Activated CD4-positive, alpha-beta T cell treated with anti-CD3 and anti-CD28 coated beads, Interleukin-2, amount 50 U/mL, for 24 hours (primary cell): ENCODE measurements at places on chromosomes 1 and 21.

GRCh38 chr1:30345491-30346130 is 377.8 kb downstream of the MATN1 start:
- DNase-seq, result no peak

DNA sequence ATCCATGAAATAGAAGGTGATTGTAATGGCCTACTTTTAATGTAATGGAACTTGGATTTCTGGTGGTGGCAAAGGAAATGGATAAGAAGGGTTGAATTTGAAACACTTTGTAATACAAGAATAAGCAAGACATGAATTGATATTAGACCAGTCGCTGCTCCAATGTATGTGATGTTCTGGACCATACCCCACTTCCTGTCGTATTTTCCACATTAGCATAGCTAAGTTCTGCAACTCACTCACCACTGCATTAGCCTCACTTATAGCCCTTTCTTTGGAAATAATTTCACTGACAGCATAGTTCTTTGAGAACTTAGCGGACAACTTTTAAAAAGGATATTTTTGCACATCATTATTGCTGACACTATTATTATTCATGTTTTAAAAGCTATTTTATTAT is 32.3 kb upstream of the CNIH3 start:
- DNase-seq, result no peak

GRCh38 chr1:78651241-78651640 is 1.6 kb downstream of the IFI44 start:
- no peak for DNase-seq

GRCh38 chr1:43147625-43148327 is 24.3 kb downstream of the EBNA1BP2 start:
- DNase-seq, result peak; percentile 22

GRCh38 chr1:23100074-23100748 is 68.4 kb downstream of the LUZP1 start:
- DNase-seq, result no peak

- DNase-seq, result no peak
Measured at GRCh38 chr1:234583755-234584419, 26.1 kb downstream of the IRF2BP2 start.

DNA sequence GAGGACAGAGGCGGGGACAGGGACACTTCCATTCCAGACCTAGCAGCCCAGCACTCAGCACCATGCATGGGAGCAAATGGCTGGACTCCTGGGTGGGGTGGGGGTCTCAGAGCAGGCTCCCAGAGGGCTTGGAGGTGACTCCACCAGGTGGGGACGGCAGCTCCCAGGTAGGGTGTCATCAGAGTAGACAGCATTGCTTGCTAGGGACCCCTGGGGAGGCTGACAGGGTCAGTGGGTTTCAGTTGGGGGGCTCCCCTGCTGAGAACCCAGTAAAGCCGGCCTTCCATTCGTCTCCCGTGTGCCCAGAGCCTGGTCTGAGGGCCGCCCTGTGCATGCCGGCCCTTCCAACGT is 4.8 kb upstream of the GJC2 start:
- DNase-seq, result no peak

DNA sequence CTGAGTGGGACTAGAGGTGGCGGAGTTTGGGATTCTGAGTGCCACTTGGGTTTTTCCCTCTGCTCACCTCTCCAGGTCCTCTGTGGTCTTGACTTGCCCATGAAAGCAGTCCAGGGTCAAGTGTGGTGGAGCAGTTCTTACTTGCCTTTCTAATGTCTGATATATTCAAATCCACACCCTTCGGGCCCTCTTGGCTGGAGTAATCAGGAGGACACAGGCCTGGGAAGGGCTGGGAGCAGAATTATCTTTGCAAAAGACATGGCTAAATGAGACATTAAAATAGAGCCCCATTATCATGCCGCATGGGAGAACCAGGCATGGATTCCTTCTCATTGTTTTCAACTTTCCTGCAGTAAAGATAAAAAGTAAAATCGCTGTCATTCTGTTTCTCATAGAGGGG is 74.0 kb downstream of the NFASC start:
- DNase-seq, result no peak

- no peak for DNase-seq
Measured at GRCh38 chr1:37866491-37866890, 7.1 kb upstream of the MTF1 start.

GRCh38 chr1:33342041-33342723 is 21.3 kb upstream of the A3GALT2 start:
- DNase-seq, result no peak

- DNase-seq, result no peak
Measured at GRCh38 chr1:118486199-118486598, 301.2 kb upstream of the SPAG17 start.

DNA sequence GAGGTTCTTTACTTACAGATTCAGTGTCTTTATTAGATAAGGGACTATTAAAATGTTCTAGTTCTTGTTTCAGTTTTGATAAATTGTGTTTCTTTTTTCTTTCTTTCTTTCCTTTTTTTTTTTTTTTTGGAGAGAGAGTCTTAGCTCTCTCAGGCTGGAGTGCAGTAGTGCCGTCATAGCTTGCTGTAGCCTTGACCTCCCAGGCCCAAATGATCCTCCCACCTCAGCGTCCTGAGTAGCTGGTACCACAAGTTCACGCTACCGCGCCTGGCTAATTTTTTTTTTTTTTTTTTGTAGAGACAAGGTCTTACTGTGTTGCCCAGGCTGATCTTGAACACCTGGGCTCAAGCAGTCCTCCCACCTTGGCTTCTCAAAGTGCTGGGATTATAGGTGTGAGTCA is 76.6 kb downstream of the TMEM200B start:
- no peak for DNase-seq

- DNase-seq, result no peak
Measured at GRCh38 chr21:31743712-31744111, 11.8 kb upstream of the SCAF4 start.

GRCh38 chr1:185610954-185611353 is 123.2 kb upstream of the HMCN1 start:
- DNase-seq, result no peak

- DNase-seq, result no peak
Measured at GRCh38 chr1:17908945-17909344, 153.8 kb downstream of the ACTL8 start.

- no peak for DNase-seq
Measured at GRCh38 chr1:199956005-199956404, 71.5 kb upstream of the NR5A2 start.

DNA sequence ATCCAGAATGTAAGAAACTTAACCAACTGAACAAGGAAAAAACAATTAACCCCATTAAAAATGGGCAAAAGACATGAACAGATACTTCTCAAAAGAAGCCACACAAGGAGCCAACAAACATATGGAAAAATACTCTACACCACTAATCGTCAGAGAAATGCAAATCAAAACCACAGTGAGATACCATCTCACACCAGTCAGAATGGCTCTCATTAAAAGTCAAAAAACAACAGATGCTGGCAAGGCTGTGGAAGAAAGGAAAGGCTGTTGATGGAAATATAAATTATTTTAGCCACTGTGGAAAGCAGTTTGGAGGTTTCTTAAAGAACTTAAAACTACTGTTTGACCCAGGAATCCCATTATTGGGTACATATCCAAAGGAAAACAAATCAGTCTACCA is 51.2 kb downstream of the RGS4 start:
- DNase-seq, result no peak

DNA sequence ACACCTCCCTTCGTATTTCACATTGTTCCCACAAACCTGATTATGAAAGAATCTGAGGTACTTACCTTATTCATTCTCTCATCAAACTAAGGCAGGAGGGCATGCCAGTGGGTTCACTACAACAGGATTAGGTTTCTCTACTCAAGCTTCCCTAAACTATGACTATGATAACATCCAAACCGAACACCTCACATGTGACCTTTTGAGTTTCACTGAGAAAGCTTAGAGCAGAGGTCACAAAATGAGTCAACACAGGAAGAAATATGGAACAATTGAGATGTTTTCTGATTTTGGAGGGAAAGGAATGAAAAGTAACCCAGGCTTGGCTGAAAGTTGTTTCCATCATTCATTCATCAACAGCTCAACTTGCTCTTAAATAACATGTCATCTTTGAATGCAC is 24.1 kb downstream of the UBR4 start:
- DNase-seq, result no peak

DNA sequence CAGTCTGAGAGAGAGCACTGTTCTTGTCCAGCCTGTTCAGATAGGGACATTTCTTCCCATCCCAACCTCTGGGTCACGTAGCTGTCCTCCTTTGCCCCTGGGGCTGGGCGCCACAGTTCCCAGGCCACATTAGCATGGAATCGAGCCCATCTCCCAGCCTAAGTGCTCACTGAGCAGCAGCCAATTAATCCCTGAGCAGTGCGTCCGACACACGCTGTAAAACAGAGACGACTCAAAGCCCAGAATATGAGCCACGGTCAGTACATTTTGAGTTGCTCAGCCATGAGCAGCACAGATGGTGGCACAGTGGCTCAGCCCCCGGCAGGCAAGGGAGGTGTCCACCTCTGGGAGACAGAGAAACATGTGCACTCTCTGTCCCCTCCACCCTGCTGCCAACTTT is 267.4 kb downstream of the NPHP4 start:
- DNase-seq, result no peak

- DNase-seq, result no peak
Measured at GRCh38 chr1:223394242-223394641, 1.0 kb downstream of the CCDC185 start.

- DNase-seq, result no peak
Measured at GRCh38 chr21:15036189-15036588, 28.6 kb downstream of the NRIP1 start.

GRCh38 chr1:50123071-50123470 is 14.4 kb downstream of the ELAVL4 start:
- no peak for DNase-seq

- DNase-seq, result no peak
Measured at GRCh38 chr1:81670286-81670685, 130.4 kb upstream of the ADGRL2 start.

GRCh38 chr1:195185321-195185720 is 1422.9 kb downstream of the KCNT2 start:
- no peak for DNase-seq

GRCh38 chr21:34360488-34361241 is 3.1 kb upstream of the KCNE2 start:
- no peak for DNase-seq

DNA sequence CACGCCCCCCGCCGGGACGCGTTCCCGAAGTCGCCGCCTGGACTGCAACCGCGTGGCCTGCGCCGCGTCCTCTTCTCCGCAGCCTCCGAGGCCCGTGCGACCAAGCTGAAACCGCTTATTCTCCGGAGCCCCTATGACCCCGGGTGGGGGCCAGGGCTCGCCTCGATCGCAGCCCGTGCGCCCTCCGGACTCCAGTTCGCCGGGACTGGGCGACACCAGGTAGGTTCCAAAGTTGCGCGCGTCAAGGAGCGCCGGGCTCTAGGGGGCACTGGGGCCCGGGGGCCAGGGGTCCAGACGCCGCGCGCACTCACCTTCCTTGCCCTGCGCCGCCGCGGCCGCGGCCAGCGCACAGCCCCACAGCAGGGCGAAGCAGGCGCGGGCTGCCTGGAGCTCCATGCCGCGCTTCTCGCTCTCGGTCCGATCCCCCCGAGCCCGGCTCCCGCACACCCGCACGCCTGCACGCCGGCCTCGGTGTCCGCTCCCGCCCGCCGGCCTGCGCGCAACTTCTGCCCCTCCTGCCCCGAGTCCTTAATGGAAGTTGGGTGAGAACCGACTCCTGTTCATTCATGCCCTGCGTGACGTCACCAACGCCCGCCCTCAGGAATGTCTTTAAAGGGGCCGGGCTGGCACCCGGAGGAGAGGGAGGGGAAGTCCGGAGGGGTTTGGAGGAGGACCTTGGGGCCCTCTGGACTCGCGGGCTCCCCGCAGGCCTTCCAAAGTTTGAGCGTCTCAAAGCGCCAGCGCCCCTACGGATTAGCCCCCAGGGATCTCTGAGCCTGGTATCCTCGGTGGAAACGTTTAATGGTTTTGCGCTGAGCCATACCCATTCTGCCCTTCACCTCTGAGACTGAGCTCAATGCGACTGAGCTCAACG is at the start of gene EPHA2:
Gene EPHA2, minus strand, starts transcription at position 533 of the 874 bp plus-strand sequence. Its CDS starts 137 bp downstream, at position 396.
- no peak for DNase-seq

DNA sequence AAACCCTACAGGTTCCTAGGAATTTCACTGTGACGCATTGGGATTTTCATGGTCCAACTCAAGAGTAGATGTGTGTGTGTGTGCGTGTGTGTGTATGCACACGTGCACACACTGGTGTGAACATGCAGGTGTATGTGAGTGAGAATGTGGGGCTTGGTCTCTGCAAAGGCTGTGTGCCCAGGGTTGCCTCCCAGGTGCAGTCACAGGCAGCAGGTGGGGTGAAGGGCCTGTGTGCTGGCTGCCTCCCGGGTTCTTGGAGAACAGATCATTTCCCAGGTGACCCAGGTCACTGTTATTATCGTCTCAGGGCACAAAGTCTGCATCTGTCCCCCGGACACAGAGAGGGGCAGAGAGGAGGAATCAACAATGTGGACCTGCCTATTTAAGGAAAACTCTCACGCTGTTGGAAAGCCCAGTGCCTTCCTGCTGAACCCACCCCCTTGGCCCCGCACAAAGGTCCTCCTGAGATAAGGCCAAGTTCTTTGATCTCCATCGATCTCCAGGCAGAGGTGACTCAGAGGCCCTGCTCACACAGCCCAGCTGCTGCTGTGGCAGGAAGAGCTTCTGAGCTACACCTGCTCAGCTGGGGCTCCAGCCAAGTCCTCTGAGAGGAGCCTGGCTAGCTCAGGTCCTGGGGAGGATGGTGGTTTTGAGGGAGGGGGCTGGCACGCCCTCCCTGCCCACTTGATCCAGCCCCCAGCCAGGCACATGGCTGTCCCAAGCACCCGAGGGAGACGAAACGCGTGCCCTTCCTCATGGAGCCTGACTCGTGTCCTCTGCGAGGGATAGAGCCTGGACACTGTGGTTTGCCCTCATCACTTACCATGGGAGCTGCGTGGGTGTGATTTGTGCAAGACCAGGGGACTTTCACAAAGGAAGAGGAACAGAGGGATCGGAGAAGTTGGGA is 134.0 kb upstream of the ARHGEF16 start:
- no peak for DNase-seq

DNA sequence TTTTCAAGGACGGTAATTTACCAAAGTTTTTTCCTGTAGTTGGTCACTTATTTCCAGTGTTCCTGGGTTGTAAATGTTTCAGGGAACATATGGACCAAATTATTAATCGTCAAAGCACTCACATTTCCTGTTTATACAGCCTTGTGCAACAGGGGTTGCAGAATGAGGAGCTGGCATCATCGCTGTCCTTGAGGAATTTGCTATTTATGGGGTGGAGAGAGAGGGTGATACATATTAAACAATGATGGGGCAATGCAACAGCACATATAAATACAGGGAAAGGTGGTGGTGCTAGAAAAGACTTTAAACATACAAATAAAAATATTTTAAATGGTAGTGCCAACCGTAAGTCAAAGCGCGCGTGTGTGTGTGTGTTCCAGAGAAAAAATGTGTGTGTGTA is 369.8 kb downstream of the NPHP4 start:
- DNase-seq, result no peak
